ENCODE measurements at places on chromosomes 7 and 10.

- DNase-seq, result no peak
Observed at GRCh38 chr7:93161181-93161762, 13.1 kb upstream of the SAMD9L start.

GRCh38 chr7:22632674-22633073 lies 94.3 kb upstream of the IL6 start:
- DNase-seq, result no peak

- DNase-seq, result no peak
Observed at GRCh38 chr10:61992671-61993668, 91.5 kb downstream of the ARID5B start.

GRCh38 chr7:47771990-47772360 lies 176.3 kb downstream of the PKD1L1 start:
- DNase-seq, result no peak

DNA sequence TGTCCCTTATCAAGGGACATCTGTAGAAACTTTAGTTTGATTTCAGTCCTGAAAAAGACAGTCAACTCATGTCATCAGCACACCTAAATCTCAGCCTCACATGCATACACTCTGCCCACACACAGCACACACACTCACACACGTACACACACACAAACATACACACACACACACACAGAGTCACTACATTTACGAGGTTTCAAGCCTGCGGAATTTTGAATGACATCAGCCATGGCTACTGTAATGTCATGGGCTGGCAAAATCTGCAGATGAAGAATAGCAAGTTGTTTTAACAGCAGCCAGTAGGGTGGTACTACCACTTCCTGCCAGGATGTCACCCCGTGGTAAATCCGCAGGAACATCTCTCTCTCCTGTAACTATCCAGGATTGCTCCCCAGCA lies 37.1 kb upstream of the EZH2 start:
- DNase-seq, result no peak

GRCh38 chr7:22871661-22872060 lies 49.0 kb upstream of the TOMM7 start:
- no peak for DNase-seq

DNA sequence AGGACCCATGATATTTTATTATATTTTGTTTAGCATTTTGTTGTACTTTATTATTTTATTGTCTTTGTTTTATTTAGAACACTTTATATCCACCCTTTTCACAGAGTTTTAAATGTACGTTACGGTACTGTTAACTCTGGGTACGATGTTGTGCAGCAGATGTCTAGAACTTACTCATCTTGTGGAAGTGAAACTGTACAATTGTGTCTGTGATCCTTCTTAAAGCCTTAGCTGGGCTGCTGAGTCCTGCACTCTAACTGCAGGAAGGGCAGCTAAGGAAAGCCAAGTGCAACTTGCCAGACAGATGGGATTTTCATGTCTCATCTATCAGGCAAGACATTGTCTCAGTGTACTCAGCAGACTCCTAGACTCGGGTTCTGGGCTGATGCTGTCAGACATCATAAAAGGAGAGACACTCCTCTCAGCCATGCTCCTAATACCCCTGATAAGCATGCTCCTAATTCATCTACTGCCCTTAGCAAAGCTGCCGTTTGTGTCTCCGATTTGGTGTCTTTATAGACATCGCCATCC lies 14.6 kb upstream of the INSYN2A start:
- DNase-seq, result no peak

GRCh38 chr10:31820096-31820495 lies 108.5 kb downstream of the ARHGAP12 start:
- DNase-seq, result no peak

GRCh38 chr7:98724591-98724990 lies 107.5 kb downstream of the NPTX2 start:
- DNase-seq, result no peak

GRCh38 chr7:86972072-86972471 lies 87.4 kb downstream of the ELAPOR2 start:
- DNase-seq, result no peak

- DNase-seq, result no peak
Observed at GRCh38 chr10:66882271-66882670, 43.6 kb upstream of the LRRTM3 start.

- DNase-seq, result no peak
Observed at GRCh38 chr10:36688717-36689116, 436.7 kb upstream of the ANKRD30A start.

DNA sequence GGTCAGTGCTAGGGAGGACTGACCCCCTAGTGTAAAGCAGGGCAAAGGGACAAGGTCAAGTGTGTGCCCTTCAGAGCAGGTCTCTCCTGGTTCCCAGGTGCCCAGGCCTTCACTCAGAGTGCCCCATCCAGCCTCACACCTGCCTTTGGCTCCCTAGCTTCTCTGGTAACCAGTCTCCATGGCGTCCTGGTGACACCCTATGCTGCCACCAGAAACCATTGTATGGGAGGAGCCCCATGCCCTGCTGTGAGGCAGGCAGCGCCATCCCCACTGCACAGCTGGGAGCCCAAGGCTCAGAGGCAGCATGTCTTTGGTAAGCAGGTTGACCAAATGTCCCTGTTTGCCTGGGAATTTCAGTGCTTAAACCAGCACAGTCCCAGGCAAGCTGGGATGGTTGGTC lies 33.1 kb upstream of the HMX3 start:
- DNase-seq, result no peak
